Vagina (tissue), 2 donors: ENCODE measurements at places on chromosomes 4 and X.

GRCh38 chr4:2335729-2336101 lies 73.8 kb upstream of the MXD4 start:
- no peak for DNase-seq

- no peak for DNase-seq
These were observed 642.6 kb upstream of the HS3ST1 start for GRCh38 chr4:12071316-12071715.

- DNase-seq, result no peak
These were observed 55.1 kb downstream of the NBDY start for GRCh38 chrX:56783996-56784620.

DNA sequence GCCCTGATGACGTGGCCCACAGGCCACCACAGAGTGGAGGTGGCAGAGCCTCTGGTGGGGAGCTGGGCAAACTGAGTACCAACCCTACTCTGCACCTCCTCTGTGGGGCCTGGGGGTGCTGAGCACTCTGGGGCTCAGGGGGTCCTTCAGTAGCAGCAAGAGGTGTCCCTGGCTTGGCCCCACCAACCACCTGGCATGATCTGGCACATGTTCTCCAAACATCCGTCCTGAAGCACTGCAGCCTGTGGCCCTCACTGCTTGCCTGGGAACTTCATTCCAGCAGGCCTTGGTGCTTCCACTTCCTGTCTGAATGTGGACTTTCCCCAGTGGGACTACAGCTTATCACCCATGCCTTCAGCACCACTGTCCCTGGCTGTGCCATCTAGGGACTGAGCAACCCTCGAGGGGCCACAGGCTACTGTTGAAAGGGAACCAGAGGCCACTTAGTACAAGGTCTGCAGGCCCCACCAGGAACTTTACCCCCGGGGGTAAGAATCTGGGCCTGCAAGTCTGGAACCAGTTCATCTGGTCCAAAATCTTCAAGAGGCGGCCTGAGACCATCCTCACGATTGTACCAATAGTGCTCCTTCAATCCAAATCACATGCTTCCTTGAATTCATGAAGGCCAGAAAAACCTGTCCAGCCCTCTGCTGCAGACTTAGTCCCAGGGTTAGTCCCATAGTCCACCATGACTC lies 13.2 kb downstream of the TNIP2 start:
- DNase-seq, result no peak

- DNase-seq, result no peak
These were observed 234.1 kb downstream of the STIM2 start for GRCh38 chr4:27094783-27095182.

DNA sequence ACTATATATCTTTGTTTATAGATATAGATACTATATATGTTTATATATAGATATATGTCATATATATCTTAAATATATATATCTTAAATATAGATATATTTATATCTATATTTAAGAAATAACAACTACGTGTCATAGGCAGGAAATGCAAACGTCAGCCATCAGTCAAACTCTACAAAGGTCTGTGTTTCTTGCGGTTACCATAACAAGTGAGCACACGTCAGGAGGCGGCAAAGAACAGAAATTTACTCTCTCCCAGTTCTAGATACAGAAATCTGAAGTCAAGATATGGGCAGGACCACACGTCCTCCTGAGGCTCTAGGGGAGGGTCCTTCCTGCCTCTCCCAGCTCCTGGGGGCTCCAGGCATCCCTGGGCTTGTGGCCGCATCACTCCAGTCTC lies 6.5 kb downstream of the PLCXD1 start:
- no peak for DNase-seq

DNA sequence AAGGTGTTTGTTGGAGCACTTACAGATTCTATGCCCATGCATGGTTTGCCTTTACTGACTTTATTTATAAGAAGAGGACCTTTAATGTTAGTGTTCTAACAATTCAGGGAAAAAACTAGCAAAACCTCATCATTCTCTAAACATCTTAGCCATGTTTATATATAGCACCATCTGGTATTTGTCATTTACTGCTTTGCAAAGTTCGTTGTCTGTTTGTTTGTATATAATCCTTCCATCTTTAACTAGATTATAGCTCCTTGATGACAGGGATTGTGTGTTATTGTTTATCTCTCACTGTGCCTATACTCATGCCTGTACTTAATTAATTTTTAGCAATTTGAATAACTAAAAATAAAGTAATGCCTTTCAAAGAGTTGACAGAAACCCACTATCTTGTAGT lies 170.6 kb upstream of the PACRGL start:
- DNase-seq, result no peak

GRCh38 chrX:45622042-45622423 lies 421.4 kb upstream of the DIPK2B start:
- no peak for DNase-seq

DNA sequence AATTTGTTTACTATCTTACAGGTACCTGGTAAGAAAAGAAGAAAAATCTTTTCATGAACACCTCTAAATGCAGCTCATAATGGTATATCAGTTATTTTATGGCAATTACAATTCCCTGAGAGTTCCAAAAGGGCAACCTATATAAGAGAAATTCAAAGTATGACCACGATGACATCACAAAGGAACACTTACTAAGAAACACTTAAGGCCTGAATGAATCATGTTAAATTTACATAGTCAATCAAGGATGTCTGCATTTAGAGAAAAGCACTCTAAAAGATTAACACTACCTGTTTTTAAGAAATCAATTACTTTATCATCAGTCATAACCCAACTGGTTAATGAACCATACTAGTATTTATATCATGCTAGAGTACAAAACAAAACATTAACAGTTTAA lies 63.9 kb downstream of the LCORL start:
- DNase-seq, result no peak

DNA sequence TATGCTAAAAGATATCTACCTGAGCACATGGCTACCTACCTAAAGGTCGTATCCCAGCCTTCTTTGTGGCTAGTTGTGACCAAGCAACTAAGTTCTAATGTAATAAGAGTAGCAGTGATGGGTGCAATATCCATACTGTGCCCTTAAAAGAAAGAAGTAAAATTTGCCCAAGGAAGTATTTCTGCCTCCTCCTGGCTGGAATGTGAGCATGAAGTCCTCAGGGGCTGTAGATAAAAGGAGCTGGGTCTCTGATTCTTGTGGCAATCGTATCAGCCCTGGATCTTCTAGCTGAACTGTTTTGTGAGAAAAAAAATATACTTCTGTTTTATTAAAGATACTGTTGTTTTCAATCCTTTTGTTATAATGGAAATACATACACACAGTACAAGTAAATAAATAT lies 217.4 kb downstream of the GPAT3 start:
- no peak for DNase-seq

GRCh38 chr4:125808570-125808969 lies 493.8 kb downstream of the FAT4 start:
- no peak for DNase-seq

- DNase-seq, result no peak
These were observed 162.5 kb downstream of the SOX3 start for GRCh38 chrX:140342410-140342809.

DNA sequence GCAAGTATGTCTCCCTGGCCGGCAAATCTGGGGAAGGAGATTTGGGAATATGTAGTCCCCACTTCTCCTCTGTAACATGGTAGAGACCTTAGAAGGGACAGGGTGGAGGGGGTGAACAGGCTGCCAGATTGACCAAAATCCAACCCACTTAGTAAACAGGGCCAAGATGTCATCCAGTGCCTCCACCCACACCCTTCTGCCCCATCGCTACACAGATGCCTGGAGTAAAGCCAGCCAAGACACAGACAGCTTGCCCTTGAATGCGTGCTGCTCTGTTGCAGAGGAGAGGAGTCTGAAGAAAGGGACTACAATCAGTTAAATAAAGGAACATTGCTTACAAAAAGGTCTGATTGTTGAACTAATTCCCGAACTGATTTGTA lies 160.1 kb upstream of the LDB2 start:
- DNase-seq, result no peak

GRCh38 chr4:169952236-169953002 lies 73.8 kb downstream of the MFAP3L start:
- no peak for DNase-seq

DNA sequence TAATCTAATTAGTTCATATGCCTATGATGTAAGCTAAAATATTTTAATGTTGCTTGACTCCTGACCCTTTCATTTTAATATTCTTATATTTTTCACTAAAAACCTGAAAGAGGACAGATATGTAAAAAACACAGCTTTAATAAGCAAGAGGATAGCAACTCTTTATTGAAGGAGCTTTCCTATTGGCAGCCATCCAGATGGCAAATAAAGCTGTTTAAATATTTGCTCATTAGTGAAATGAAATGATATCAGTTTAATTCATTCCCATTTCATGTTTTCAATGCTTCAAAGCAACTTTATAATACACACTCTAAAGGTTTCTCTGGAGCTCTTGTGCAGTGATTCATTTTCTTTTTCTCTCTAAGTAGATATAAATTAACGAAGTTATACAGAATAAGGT lies 473.4 kb downstream of the PCDH7 start:
- DNase-seq, result no peak

DNA sequence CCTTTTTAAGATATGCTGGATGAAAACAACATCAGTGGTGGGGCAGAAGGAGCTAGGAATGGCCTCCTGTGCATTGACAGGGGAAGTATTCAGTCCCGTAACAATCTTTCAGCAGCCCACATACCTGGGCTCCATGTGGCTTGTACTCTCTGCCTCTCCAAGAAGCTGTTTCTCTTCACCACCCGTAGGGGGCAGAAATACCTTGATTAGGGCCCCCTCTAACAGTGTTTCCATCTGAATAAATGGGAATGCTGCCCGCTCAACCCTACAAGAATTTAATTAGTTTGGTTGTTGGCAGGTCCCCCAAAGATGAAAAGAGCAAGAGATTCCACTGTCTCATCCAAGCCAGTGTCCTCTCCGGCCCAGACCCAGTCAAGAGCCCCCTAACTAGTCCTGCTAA lies 155.2 kb downstream of the SMIM20 start:
- DNase-seq, result no peak

DNA sequence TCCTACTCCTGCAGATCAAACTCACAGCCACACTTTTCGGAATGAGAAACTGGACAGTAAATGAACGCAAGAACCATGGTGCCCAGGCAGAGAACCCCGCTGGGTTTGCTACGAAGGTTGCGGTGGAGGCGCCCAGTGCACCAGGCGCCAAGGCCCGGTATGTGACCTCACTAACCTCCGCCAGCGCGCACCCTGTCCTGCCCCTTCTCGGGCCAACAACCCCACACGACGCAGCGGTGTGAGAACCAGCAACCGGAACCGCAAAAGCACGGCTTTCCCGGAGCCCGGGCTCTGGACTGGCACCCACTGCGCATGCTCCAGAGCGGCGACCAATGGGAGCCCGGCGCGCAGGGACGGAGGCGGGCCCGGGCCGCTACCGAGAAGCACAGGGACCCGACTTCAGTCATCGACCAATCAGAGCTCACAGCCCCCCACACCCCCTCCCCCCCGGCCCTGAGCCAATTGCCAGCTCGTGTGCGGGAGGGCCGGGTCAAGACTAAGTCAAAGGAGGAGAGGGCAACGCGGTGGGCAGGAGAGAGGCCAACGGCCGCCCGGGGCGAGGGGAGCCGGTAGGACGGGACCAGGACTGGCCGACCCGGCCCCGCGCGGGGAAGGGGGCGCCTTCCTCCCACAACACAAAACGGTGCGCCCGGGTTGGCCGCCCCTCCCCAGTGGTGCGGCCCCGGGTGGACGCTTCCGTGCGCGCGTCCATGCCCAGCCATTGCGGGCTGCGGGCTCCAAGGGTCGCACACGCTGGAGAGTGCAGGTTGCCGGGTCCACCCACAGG lies 7.3 kb upstream of the WAS start:
- no peak for DNase-seq

- no peak for DNase-seq
These were observed 22.8 kb downstream of the NDST4 start for GRCh38 chr4:115090483-115091075.

- no peak for DNase-seq
These were observed 700.7 kb downstream of the PCDH18 start for GRCh38 chr4:136831553-136831952.

GRCh38 chr4:103996637-103997036 lies 276.9 kb upstream of the TACR3 start:
- DNase-seq, result no peak

GRCh38 chr4:39846705-39847104 lies 131.0 kb downstream of the PDS5A start:
- DNase-seq, result no peak

DNA sequence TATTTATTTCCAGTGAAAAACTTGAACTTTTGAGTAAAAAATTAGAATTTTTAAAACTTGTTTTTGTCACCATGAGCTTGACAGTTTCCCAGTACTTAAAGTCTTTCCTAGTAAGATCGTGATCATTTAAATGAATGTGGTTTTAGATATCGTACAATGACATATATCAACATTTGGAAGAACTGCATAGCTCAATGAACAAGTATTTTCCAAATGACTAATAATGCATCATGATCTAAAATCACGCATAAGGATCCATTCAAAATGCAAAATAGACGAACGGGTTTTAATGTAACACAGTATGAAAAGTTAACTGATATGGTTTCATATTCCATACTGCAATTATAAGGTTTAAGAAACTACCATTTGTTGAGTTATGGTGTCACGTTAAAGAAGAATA lies 4.1 kb upstream of the NDNF start:
- no peak for DNase-seq

DNA sequence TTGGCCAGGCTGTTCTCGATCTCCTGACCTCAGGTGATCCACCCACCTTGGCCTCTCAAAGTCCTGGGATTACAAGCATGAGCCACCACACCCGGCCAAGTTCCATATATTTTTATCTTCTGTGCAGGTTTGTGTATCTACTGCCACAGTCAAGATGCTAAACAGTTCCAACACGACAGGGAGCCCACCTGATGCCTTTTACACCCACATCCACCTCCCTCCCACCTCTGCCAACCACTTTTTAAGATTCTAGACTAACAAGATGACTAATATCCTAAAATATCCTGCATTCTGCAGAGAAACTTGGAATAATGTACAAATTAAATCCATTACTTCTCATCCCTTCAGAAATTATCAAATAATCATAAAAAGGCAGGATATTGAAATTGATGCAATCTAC lies 19.3 kb upstream of the RPL34 start:
- DNase-seq, result no peak

- DNase-seq, result peak; percentile 40
These were observed 49.6 kb upstream of the MAMLD1 start for GRCh38 chrX:150313514-150313913.

DNA sequence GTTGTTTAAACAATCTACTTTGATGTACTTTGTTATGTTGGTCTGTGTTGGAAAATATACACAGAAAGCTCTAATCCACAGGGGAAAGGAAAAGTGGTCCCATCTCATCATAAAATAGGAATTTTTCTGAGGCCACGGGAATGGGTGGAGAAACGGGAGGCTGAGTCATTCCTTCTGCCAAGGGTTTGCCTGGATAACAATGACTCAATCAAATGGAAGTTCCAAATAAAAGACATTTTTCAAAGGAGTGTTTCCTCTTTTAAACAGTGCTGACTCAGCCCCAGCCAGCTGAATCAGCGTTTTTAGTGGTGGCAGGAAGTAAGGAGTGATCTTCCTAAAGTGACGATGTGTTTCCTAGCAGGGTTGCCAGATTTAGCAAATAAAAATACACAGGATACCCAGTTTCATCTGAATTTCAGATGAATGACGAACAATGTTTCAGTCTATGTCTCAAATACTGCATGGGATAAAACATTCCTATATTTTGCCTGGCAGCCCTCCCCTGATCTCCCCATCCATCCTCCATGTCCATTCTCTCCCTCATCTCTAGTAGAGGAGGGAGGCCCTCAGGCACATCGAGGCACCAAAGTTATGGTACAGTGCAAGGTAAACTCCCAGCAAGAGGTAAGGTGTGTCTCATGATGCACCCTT lies 345.4 kb upstream of the GATB start:
- no peak for DNase-seq

GRCh38 chrX:103817502-103817901 lies 14.6 kb downstream of the RAB9B start:
- DNase-seq, result no peak

- no peak for DNase-seq
These were observed 90.8 kb downstream of the NAA11 start for GRCh38 chr4:79235095-79235494.
